Tibial nerve (tissue), 4 donors: ENCODE measurements at places on chromosomes 6 and 20. TPM values are rescaled to one million over a fixed set of nuclear protein-coding genes. Genes with fewer than 3 reads are reported as not detected.

The GPR63 gene
- total RNA-seq = 0.87 TPM

The PSORS1C1 gene
- total RNA-seq = 2.4 TPM

- no peak overlapping the region for H3K27ac ChIP-seq
- H3K4me1 ChIP-seq = no peaks in the 10 kb centered on the region
- no peaks in the 10 kb centered on the region for H3K27me3 ChIP-seq
- H3K36me3 ChIP-seq = no peaks in the 10 kb centered on the region
These were observed 7.3 kb upstream of the ASF1A start for GRCh38 chr6:118886641-118887040.

DNA sequence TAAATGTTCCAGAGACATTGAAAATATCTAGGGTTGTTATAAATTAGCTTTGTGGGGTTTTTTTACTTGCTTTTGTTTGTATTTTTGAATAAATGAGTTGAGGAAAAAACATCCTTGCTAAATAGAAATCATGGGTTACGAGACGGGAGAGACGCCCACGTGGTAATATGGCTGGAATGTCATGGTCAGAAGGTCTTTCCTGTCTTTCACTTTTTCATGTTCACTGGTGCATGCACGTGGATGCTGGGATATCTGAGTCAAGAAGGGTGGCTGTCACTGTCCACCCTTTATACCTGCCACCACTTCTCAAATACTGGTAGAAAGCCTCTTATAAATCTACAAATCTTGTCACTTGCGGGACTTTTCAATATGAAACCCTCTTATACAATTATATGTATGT lies 258.7 kb upstream of the AGPAT4 start:
- no peaks in the 10 kb centered on the region for H3K27me3 ChIP-seq
- no peaks in the 10 kb centered on the region for H3K36me3 ChIP-seq
- no peak overlapping the region for H3K27ac ChIP-seq
- no peak overlapping the region for H3K4me3 ChIP-seq

- H3K4me3 ChIP-seq = no peak overlapping the region
- DNase-seq = peak; percentile 71
- peak overlapping the region; percentile 57 for H3K27ac ChIP-seq
- H3K36me3 ChIP-seq = no peaks in the 10 kb centered on the region
- peaks cover 28% of the 10 kb centered on the region for H3K4me1 ChIP-seq
These were observed 22.2 kb upstream of the CCN5 start for GRCh38 chr20:44692932-44693480.

- no peak for DNase-seq
- no peaks in the 10 kb centered on the region for H3K27me3 ChIP-seq
- no peak overlapping the region for H3K4me3 ChIP-seq
- no peak overlapping the region for H3K27ac ChIP-seq
- no peaks in the 10 kb centered on the region for H3K4me1 ChIP-seq
These were observed 257.0 kb downstream of the GRIK2 start for GRCh38 chr6:101650402-101651100.

GRCh38 chr6:18997375-18997826 lies 610.3 kb downstream of the RNF144B start:
- no peaks in the 10 kb centered on the region for H3K27me3 ChIP-seq
- no peak for DNase-seq
- no peaks in the 10 kb centered on the region for H3K36me3 ChIP-seq
- H3K4me1 ChIP-seq = no peaks in the 10 kb centered on the region
- H3K27ac ChIP-seq = no peak overlapping the region

- H3K27me3 ChIP-seq = no peaks in the 10 kb centered on the region
- no peak for DNase-seq
- H3K36me3 ChIP-seq = no peaks in the 10 kb centered on the region
- no peak overlapping the region for H3K27ac ChIP-seq
These were observed 32.4 kb upstream of the ENPP4 start for GRCh38 chr6:46097366-46097765.
